ENCODE measurements at places on chromosomes 1 and 21.

DNA sequence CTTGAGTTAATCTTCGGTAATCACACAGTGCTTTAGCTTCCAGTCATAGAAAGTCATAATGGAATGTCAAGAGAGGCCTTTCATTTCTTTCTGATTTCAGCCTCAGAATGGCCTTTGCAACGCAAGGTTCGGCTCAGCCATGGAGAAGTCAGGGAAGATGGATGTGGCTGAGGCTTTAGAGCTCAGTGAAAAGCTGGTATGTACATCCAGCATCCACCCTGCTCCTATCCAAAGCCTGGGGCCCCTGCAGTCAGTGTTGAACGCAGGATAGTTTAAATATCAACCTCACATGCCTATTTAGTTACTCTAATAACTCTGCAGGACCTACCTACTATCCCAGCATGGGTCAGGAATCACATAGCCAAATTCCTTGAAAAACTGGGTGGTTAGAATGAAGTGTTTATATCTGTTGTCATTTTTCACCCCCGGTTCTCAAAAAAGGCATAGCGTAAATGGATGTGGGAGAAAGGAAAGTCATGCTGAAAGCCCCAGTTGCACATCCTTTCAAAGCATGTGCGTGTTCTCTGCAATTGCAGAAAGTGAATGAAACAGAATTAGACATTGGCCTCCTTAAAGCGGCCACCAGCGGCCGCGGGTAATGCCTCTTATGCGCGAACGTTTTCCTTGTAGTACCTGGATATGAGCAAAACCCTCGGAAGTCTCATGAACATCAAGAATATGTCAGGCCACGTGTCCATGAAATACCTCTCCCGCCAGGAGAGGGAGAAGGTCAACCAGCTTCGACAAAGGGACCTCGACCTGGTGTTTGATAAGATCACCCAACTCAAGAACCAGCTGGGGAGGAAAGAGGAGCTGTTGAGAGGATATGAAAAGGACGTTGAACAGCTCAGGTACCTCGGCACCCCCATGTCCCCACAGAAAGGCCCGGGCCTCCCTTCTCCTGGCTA lies 28.8 kb upstream of the EFHD2 start:
- no peak for DNase-seq

- peak; percentile 86 for DNase-seq
Observed at GRCh38 chr1:77126307-77126706, 92.9 kb downstream of the PIGK start.

DNA sequence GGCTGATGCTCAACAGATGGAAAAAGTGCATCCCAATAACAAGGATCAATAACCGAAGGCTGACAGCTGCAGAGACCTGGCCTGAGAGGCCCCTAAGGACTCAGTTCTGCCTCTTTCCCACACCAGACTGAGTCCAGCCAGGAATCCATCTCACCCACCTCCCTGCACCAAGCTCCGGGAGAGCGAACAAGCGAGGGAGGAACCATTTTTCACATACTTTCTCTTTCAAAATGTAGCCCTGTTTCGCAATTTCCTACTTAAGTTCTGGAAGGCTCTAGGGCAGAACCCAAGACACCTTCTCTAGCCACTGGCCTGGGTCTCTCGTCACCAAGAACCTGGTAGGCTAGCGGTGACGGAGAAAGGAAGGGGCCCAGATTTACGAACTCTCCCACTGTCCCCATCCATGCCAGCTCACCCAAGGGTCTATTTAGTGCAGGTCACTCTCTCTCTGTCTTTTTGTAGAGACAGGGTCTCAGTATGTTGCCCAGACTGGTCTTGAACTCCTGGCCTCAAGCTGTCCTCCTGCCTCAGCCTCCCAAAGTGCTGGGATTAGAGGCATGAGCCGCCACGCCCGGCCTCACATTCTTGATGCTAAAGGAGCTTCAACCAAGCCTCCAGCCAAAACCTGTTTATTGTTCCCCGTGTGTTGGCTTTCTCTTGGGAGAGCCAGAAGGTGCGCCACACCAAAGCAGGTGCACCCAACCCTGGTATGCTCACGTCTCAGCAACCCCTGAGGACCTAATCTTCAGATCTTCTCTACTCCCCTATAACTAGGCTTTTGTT lies 10.9 kb upstream of the GNL2 start:
- no peak for DNase-seq

GRCh38 chr1:91546876-91547275 lies 46.2 kb downstream of the CDC7 start:
- DNase-seq, result no peak

- no peak for DNase-seq
Observed at GRCh38 chr1:4603295-4604110, 50.9 kb upstream of the AJAP1 start.

DNA sequence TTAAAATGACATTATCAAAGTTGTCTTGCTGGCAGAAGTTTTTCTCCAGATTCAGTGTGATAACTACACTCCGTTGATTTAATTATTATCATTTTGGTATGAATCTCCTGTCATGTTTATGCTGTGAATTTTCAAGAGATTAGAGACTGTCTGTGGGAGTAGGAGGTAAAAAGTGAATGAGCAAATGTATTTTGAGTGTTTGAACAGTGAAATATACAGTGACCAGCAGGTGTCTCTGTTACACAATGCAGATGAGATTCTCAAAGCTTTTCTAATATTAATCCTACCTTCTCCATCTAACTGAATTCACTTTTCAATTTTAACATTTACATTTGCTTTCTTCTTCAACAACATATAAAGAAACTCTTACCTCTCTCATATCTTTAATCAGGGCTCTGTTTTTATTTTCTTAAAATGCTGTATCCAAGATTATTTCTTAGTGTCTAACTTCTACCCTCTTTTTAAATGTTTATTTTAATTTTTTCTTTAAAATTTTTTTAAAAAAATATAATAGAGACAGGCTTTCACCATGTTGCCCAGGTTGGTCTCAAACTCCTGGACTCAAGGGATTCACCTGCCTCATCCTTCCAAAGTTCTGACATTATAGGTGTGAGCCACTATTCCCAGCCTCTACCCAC lies 20.9 kb upstream of the HSPA13 start:
- DNase-seq, result peak; percentile 45

- DNase-seq, result no peak
Observed at GRCh38 chr1:173353350-173353749, 123.8 kb upstream of the PRDX6 start.

- no peak for DNase-seq
Observed at GRCh38 chr1:168598892-168599291, 22.5 kb downstream of the XCL1 start.

DNA sequence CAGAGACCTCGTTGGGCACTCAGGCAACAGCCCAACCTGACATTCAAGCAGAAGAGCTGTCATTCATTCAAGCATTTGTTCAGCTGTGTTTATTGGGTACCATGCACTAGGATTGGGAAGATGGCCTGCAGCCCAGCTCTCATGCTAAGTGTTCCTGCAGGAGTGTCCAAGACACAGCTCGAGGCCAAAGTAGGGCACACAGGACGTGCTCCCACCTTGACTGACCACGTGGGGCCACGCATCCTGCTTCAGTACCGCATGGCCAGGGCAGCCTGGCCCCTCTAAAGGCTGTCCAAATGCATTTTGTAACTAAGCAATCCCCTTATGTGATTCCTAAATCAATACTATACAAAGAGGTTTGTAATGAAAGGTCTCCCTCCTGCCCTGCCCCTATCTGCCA lies 9.7 kb downstream of the PYCR2 start:
- DNase-seq, result no peak

DNA sequence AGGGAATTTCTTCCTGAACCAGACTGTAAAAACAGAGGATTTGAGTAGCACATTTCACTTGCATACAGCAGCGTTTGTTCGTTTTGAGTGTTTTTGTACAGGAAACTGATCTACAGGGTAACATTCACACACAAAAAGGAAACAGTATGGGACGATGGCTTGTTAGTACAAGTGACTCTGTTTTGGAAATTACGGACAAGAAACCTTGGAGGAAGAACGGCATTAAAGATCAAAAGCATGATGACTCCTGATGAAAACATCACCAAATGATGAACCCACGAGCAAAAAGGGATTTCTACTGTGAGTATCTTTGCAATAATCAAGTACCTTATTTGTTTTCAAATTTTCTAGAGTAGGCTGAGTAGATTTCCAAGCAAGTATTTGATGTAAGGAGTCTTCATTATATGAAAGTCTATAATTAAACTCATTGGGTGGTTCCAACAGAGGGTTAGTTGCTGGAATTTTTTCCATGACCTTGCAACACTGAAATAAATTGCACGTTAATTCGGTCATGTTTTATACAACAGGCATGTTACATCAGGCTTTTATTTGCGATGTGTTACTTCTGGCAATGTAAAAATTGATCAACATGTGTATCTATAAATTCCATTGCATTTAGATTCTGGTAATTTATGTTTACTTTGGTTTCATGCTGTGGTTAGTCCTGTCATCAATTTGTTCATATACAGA lies 76.7 kb upstream of the KCNK2 start:
- no peak for DNase-seq

GRCh38 chr1:2967329-2967725 lies 53.9 kb upstream of the ACTRT2 start:
- no peak for DNase-seq

- DNase-seq, result no peak
Observed at GRCh38 chr1:67146101-67146500, 11.3 kb upstream of the C1orf141 start.

Data from NCI-H510A treated with DMSO at 0.1 percent for 48 hours (cell line).